ENCODE measurements at places on chromosomes 7 and 10. TPM values are rescaled to one million over a fixed set of nuclear protein-coding genes. Genes with fewer than 3 reads are reported as not detected.

Gene CYP2C19
- not detected for total RNA-seq

Gene PKD1L1
- total RNA-seq = under 0.01 TPM

Gene ZEB1
- 92.6 TPM for total RNA-seq

Gene SPAM1
- not detected for total RNA-seq

Gene SLC13A1
- total RNA-seq = not detected

Gene PCGF5
- total RNA-seq = 23.1 TPM

Gene COPG2
- 36.0 TPM for total RNA-seq

Gene SVIL
- total RNA-seq = 58.1 TPM

Gene TFR2
- 0.20 TPM for total RNA-seq

Gene GPC2
- 0.73 TPM for total RNA-seq

Gene LRRC61
- total RNA-seq = not detected

Gene CALCR
- not detected for total RNA-seq

Gene CFAP69
- total RNA-seq = 7.7 TPM

Gene CLRN3
- total RNA-seq = not detected

Gene GPR26
- not detected for total RNA-seq

Gene TMEM130
- not detected for total RNA-seq

Gene GATAD1
- total RNA-seq = 28.5 TPM

Gene PRKAR2B
- total RNA-seq = 1.8 TPM

Gene MOGAT3
- total RNA-seq = not detected

Gene CALML5
- not detected for total RNA-seq

Gene PON1
- total RNA-seq = not detected

Gene PLCE1
- total RNA-seq = 0.59 TPM

Gene IGFBP3
- 65.5 TPM for total RNA-seq

Gene TMEM270
- total RNA-seq = not detected

Gene ANKRD7
- total RNA-seq = 0.39 TPM

Gene ADRA2A
- total RNA-seq = 1.5 TPM

Gene ASB4
- total RNA-seq = not detected

Gene EGR2
- under 0.01 TPM for total RNA-seq

Gene POMZP3
- 7.0 TPM for total RNA-seq

Gene DRGX
- total RNA-seq = not detected

Gene VENTX
- total RNA-seq = not detected

Gene PTPRN2
- total RNA-seq = 0.37 TPM

Gene SFR1
- total RNA-seq = 15.2 TPM

Data from subcutaneous preadipocyte (primary cell).